ENCODE measurements at places on chromosomes 4 and X.

- peak; percentile 55 for DNase-seq
Observed at GRCh38 chr4:127140306-127140705, 492.5 kb upstream of the INTU start.

- peak; percentile 79 for DNase-seq
Observed at GRCh38 chr4:113952452-113953029, 26.9 kb downstream of the ARSJ start.

DNA sequence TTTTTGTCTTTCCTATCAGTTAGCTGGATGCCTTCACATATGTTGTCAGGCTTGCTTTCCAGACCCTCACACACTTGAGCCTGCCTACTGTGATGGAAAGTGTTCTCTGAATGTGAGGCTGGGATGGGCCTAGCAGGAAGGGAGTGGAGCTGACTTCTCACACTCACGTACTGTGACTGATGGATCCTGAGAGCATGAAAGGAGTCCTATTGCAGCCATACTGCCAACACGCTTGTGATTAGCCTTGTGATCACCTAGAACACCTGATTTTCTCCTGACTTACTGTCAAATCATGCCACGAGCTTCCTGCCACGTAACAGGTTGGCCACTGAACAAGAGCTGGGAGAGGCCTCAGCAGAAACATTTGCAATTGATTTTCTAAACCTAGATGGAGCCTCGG is 49.9 kb downstream of the ACOX3 start:
- DNase-seq: no peak

- DNase-seq: peak; percentile 39
Observed at GRCh38 chr4:151955721-151956380, 195.0 kb upstream of the GATB start.

- no peak for DNase-seq
Observed at GRCh38 chr4:120844528-120844921, 78.0 kb downstream of the PRDM5 start.

GRCh38 chr4:90082449-90082848 is 44.7 kb upstream of the CCSER1 start:
- DNase-seq: no peak

Data from mesenchymal stem cell (in vitro differentiated cells and primary cell).